ENCODE measurements at places on chromosomes 13 and 19. TPM values are rescaled to one million over a fixed set of nuclear protein-coding genes. Genes with fewer than 3 reads are reported as not detected.

DNA sequence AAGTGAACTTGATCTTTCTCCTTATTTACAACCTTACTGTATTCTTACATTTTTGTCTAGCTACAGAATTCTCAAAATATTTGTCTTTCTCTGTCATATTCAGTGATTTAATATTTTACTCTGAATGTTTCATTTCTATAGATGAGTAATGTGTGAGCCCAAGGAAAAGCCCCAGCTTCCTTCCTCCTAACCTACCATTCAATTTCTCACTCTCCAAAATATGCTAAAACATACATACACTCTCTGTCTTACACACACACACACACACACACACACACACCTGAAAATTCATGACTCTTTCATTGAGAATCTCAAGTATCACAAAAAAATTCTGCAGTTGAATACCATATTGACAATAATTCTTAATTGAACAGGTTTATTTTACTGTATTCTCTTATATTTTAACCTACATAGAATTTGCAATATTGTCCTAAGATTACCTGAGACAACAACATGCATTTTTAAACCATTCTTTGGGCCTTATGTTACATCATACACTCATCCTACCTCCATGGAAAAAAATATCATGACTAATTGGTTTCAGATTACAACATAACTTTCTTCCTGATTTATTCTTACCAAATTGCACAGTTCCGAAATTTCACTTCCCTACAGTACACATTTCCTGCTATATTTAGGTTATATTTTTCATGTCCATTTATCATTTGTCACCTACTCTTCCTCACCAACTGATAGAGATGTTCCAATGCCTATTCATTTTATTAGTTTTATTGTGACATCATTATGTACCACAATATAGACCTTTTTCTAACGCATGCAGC, 1965.6 kb upstream of the PCDH20 start:
- DNase-seq, result no peak

DNA sequence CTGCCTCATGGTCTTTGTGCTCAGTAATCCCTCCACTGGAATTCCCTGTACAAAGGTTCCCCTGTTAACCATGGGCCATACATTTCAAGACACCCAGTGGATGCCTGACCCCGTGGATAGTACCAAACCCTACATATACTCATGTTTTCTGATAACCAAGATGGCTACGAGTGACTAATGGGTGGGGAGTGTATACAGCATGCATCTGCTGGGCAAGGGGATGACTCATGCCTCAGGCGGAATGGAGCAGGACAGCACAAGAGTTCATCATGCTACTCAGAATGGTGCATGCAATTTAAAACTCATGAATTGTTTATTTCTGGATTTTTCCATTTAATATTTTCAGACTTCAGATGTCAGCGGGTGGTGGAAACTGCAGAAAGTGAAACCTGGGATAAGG, 13.3 kb upstream of the FGF9 start:
- no peak for DNase-seq

GRCh38 chr13:24505256-24505655, 7.3 kb downstream of the PARP4 start:
- DNase-seq, result no peak

DNA sequence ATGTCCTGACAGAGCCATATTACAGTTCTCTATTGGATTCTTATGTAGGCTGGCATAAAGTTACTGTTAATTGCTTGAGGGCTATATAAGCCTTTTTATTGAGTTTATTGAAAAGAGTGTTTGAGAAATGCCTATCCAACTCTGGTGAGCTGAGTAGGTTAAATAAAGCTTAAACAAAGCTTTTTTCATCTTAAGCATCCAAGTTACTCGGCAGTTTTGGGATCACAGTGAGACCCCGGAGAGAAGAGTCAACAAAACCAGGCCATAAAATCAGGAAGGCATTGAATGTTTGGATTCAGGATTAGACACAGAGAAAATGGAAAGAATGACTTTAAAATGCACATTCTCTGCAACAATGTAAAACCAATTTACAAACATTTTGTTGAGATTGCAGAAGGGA, 588.5 kb downstream of the DACH1 start:
- DNase-seq, result no peak

DNA sequence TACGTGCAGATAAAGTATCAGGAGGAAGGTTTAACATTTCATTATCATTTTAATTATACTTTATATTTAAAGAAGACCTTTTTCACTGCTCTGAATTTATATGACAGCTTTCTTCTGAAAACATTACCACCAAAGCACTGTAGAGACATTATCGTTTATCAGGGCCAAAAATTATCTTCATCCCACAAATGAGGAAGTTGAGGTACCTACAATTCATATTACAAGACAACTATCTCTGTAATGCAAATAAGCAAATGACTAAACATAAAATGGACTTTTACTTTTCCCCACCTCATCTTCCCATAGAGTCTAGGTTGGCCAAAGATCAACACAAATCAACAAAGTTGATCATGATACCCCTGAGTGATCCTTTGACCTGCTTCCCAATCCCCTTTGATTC, 30.9 kb upstream of the SMAD9 start:
- no peak for DNase-seq

DNA sequence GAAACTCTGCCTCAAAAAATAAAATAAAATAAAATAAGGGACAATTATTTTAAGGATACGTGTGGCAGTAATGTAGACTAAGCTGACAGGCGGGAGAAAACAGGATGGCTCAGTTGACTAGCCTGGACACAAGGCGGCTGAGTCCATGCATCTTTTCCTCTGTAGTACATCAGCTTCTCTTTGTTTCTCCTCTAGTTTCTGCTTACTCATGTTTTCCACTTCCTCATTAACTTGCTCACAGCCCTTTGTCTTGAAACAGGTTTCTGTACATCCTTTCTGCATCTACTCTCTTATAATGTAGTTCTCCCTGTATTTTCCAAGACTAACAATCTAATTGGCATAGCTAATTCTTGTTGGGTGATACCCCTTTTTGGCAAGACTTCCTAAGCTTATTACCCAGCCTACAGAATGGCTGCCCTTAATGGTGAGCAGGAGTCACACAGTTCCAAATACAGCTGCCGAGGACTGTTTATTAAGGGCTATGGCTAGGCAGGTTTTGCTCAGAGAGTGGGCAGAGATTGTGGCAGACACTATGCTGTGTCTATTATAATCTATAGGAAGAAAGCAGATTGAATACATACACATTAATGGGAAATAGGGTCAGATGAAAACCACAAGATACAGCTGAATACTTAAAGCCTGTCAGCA, 58.7 kb upstream of the KLF5 start:
- no peak for DNase-seq

DNA sequence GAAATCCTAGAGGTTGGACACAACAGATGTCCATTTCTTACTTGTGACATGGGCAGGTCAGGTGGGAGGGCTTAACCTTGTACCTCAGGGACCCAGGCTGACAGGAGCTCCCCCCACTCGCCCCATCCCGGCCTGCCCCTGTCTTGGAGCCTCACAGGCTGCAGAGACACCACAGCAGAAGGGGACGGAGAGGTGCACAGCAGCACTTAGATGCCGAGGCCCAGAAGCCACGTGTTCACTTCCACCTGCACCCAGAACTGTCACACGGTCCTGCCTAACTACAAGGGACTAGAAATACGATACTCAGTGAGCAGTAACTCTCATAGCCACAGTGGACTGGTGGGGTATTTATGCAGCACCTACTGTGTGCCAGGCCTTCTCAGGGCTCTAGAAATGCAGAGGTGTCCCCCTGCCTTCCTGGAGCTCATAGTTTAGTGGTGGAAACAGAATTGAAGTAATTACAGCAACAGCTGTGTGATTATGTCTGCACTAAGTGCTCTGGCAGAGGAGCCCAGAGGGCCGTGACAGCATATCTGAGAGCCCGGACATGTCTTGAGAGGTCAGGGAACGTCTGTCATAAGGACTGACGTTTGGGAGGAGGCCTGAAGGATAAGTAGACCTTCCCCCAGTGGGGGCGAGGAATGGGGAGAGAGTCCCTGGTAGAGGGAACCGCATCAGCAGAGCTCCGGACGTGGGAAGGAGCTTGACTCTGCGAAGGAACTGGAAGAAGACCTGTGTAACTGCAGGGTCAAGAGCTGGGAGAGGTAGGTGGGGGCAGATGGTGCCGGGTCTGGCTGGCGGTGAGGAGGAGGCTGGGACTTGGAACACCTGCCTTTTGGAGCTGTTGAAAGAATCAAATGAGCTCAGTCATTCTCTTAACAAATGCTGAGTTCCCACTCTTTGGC, 130.0 kb downstream of the SIPA1L3 start:
- no peak for DNase-seq

GRCh38 chr19:42538841-42539709, 10.8 kb upstream of the CEACAM1 start:
- DNase-seq, result no peak

DNA sequence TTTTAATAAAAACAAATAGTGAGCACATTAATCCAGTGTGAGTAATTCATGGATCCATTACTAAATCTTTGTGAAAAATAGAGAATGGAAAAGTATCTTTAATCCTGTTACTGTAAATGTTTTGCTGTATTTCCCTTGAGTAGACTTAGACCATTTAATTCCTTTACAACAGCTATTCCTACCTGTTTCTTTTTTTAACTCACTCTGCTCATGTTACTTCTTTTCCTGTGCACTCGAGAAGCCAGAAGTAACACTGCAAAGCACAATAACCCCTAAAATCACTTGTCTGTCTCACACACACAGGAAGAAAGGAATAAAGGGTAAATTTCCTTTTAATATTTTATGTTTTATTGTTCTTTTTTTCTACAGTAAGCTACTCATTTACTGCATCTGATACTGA, 244.3 kb downstream of the SHISA2 start:
- no peak for DNase-seq

DNA sequence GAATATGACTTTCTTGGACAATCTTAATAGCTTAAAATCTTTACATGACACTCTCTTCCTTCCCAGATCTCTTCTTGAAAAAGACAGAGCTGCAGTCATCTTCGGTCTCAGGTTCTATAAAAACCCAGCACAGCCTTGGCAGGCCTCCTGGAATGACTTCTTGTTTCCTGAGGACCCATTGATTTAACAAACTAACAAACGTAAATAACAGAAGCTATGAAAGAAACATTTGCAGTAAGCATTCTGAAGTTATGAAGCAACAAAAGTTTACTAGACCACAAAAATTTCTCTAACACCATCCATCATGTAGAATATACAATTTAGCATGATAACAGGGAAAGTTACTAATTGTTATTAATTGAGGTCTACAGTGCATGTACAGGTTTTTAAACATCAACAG, 62.8 kb upstream of the STARD13 start:
- DNase-seq, result no peak

- DNase-seq, result no peak
Measured at GRCh38 chr13:76222511-76222910, 586.4 kb downstream of the LMO7 start.

GRCh38 chr13:99425485-99426341, 75.6 kb upstream of the TM9SF2 start:
- no peak for DNase-seq

- no peak for DNase-seq
Measured at GRCh38 chr13:103788061-103788652, 721.9 kb upstream of the SLC10A2 start.

- no peak for DNase-seq
Measured at GRCh38 chr13:112726016-112726767, 36.4 kb downstream of the ATP11A start.

GRCh38 chr13:80334597-80335260, 6.2 kb downstream of the SPRY2 start:
- no peak for DNase-seq

- no peak for DNase-seq
Measured at GRCh38 chr19:4185413-4186086, 3.1 kb downstream of the ANKRD24 start.

DNA sequence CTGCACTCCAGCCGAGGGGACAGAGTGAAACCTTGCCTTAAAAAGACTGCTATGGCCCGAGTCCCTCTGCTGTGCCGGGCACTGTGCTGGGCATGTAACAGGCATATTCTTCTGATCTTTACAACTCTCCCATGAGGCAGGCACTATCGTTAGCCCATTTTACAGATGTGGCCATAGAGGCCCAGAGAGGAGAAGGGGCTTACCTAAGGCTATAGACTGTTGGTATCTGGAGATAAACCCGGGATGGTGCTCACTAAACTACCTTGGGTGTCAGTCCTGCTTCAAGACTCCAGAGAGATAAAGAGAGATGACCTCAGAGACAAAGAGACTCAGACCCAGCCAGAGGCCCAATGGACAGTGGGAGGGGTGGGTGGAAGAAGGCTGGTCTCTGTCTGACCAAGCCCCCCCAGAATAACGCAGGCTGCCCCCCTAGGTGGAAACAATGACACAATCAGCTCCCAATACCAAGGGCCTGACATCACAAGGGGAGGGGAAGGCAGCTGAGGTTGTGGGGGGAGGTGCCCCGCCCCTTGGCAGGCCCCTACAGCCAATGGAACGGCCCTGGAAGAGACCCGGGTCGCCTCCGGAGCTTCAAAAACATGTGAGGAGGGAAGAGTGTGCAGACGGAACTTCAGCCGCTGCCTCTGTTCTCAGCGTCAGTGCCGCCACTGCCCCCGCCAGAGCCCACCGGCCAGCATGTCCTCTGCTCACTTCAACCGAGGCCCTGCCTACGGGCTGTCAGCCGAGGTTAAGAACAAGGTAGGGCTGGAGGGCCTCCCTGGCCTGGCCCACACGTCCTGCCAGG, at the start of gene CNN1:
Gene CNN1, plus strand, starts transcription at position 620 of the 805 bp plus-strand sequence. Its CDS starts 77 bp downstream, at position 697.
- peak; percentile 59 for DNase-seq

GRCh38 chr19:4012092-4012974, 4.8 kb downstream of the PIAS4 start:
- DNase-seq, result no peak

The ZNF560 gene
- polyA plus RNA-seq, result 0.08 TPM

The SCN1B gene
- polyA plus RNA-seq, result 15.1 TPM

The JUND gene
- 473 TPM for polyA plus RNA-seq

The UHRF1 gene
- 0.57 TPM for polyA plus RNA-seq

The THSD1 gene
- polyA plus RNA-seq, result 7.3 TPM

The KLK11 gene
- 0.15 TPM for polyA plus RNA-seq

The C19orf81 gene
- polyA plus RNA-seq, result 0.94 TPM

The PSG3 gene
- not detected for polyA plus RNA-seq

The ZNF583 gene
- polyA plus RNA-seq, result 3.6 TPM

The ANGPTL4 gene
- 14.6 TPM for polyA plus RNA-seq

The RUVBL2 gene
- polyA plus RNA-seq, result 83.4 TPM

Data from urinary bladder (tissue), 4 donors.